Stimulated activated CD4-positive, alpha-beta T cell treated with anti-CD3 and anti-CD28 coated beads, TNF-alpha, amount 100 ng/mL, for 48 hours (primary cell): ENCODE measurements at places on chromosomes 7 and 10.

DNA sequence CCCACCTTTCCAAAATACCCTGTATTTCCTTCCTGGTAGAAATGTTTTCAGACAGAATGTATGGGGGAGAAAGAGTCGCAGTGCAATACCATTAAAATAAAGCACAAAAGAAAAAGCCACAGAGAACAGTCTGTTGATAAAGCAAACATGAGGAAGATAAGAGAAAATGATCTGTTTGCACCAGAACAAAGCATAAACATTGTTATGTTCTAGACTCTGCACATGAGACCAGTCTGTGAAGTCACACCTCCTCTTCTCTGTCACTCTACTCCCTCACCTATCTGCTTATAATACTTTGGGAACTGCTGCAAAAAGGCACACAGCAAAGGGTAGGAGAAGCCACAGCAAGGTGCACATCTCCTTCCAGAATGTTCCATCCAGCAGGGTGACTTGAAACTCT lies 67.2 kb upstream of the LRGUK start:
- DNase-seq, result no peak

DNA sequence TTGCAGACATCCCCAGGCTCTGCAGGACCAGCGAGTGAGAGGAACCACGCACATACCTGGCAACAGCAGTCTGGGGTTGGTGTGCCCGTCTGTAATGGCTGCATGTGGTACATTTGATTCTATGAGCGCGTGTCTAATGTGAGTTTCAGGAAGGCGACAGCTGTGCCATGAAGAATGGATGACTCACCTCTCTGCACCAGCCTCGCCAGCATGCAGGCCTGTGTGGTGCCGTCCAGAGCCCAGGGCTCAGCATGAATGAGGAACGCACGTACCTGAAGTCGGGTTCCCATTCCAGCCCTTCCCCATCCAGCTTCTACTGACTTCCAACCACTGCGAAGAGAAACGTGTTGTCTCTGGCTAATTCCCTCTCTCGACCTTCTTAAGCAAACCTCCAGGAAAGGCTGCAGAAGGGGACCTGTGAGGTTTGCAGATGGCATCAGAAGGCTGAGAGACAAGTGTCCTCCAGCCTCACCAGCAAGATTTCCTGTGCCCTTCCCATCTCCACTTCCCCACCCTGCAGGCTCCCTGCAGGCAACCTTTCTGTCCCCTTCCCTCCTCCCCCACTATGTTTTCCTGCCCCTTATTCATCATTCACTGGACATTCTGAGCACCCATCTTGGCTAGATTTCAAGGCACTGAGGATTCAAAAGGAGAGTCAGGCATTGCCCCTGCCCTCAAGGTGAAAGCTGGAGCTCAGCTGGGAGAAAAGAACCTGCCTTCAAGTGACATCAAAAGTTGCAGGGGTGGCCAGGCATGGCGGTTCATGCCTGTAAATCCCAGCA lies 54.3 kb downstream of the ASB13 start:
- DNase-seq, result no peak

DNA sequence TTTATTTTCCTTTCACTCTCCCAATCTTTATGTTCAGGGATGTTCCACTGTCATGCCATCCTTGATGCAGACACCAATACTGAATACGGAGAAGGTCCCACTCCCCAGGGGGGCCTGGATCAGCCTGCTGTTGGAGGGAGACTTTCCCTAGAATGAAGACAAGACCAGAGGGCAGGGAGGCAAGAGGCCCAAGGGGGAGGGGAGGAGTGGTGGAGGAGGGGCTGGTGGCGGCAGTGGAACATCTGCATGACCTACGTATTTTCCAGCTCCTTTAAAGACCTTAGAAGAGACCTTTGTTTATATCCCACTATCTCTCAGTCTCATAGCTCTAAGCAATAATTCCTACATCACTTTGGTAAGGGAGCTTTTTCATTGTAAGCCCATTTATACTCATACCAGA lies 183.0 kb downstream of the HECW1 start:
- no peak for DNase-seq

DNA sequence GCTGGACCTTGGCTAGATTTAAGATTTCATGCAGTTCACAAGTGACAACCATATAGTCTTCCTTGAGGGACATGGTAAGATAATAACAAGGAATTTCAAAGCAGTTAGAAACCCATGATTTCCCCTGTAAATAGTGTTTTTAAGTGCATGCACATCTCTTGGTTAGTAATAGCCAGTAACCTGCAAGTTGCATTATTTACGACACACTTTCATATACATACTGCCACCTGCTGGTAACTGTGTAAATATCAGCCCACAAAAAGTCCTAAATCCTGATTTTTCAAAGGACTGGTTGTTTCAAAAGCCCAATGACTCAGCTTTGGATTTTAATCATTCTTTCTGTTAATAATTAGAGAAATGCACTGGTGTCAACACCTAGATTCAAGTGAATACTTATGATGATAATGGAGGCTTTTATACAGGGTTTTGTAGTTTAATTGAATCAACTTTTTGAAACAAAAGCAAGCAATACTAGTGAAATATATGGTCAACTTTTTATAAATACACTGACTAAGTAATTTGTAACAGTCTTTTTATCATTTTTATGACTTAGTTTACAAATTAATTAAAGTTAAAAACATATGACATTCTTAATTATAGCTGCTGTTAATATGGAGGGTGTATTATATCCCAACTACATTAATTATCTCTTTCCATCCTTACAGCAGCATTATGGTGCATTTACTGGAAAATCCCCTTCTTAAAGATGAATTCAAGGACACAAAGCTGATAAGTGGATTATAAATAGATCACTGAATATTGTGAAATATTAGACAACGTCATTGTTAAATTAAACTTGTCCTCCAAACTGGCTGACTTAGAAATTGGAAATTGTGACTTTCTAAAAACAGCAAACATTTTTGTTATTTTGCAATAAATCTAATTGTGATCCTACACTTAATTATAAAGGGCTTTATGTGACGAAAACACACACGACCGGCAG lies 367.7 kb upstream of the SEMA3D start:
- DNase-seq, result peak; percentile 0

DNA sequence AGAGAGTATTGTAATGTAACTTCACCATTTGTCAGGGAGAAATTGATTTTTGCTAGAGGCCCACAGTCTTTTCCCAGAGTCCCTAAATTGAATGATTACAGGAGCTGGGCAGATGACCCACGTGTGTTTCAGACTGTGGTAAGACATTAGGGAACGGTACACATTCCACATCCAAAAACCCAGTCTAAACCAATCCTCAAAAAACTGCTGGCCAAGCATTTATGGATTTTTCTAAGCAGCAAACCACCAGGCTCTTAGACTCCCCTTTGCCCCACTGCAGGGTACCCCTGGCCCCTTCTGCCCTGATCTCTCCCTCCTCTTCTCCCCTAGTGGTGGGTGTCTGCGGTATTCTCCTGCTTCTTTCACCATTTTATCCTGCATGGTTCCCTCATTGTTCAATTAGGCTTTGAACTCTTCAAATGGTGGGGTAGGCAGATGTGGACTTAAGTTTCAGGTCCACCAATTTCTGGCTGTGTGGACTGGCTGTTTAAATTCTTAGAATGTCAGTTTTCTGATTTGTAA lies 135.5 kb upstream of the SORCS3 start:
- DNase-seq, result no peak

DNA sequence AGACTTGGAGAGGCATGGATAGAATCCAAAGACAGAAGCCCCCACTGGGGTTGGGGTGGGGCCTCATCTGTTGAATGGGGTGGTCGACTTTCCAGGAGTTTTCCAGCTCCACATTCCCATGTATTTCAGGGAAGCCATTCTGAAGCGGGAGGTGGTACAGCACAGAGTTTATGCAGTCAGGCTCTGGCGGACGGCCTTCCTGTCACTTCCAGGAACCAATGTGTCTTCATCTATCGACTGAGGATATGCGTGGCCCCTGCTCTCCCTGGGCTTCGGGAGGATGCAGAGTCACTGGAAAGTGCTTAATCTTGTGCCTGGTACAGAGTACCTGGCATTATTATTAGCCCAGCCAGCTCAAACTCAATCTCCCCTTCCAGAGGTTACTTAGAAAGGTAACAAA lies 26.3 kb downstream of the DOCK1 start:
- DNase-seq, result no peak

DNA sequence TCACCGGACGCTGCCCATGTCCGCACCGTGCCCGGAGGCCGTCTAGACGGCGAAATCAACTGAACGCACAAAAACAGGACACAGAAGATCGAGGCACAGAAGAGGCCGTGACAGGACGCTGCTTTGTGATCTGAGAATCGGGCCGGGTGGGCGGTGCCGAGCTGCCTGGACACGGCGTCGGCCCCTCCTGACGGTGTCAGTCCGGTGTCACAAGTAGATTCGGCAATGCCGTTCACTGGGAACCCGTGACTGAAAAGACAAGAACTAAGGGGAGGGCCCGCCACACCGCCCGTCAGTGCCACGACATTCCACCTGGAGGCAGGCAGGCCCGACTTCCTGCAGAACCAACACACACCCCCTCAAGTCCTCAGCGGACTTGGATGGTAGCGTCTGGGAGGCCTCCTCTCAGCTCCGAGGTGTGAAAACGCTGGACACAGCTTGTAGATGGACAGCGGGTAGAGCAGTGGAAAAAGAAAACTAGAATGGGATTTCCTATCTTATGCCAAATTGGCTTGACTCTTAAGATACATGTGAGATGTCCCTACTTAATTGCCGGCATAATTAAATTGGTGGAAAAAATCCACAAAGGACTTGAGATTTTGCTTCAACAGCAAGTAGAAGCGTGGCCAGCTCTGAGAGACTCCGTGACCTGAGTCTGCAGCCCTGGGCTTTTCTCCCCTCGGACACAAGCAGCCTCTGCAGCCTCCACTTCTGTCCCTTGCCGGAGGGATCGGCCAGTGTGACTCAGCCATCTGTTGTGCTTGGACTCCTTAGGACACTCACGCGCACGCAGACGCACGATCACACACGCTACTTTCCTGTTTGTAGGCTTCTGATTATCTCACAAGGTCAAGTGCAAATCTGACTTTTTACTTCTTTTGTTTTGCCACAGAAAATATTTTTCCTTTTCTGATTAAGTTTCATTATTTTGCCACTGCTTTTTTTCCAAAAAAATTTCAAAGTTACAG lies 269.0 kb downstream of the DIP2C start:
- no peak for DNase-seq

DNA sequence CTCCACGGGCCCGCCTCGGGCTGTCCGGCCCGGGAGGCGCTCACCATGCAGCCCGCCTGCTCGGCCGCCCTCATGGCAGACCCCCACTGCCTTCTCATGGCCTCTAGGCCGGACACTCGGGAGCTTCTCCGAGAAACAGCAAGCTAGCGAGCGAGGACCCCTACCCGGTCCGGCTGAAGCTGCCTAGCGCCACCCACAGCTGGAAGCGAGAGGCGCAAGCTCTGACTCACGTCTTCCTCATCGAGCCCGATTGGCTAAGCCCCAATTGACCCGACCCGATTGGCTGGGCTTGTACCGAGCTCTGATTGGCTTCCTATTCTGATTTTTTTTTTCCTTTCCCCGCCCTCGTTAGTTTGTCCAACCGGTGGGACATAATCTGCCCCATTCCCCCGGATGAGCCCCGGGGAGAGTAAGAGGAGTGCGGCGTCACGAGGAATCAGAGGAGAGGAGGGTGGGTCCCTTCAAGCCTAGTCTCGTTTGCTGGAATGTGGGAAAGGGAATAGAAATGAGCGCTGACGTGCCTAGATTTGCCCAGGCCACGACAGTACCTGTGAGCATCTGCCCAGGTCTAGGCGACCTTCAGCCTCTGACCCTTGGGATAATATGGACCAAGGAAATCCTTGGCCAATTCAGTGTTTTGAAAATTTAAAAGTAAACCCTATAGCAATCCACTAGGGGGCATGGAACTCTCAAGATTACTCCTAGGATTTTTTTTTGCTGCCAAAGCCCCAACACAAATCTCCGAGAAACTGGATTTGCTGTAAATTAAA lies at the start of gene TYSND1:
TSS of gene TYSND1 (minus strand) at position 212 of the 770 bp plus-strand sequence. CDS start at position 98, 114 bp downstream.
- peak; percentile 87 for DNase-seq

DNA sequence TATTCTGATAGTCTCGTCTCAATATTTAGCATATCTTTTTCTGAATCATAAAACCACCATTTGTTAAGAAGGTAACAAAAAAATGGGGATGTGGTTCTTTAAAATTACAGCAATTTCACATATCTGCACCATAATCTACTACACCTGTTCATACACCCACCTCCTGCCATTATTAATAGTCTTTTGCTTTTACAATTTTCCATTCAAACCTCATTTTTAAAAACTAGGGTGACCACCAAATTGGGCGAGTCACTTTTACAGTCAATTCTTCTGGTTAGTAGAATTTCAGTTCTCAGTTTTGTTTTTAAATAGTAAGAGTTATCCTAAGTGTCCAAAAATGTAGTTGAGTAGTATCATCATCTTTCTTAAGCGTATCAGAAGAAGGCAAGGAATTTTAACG lies 48.4 kb upstream of the GSAP start:
- no peak for DNase-seq

DNA sequence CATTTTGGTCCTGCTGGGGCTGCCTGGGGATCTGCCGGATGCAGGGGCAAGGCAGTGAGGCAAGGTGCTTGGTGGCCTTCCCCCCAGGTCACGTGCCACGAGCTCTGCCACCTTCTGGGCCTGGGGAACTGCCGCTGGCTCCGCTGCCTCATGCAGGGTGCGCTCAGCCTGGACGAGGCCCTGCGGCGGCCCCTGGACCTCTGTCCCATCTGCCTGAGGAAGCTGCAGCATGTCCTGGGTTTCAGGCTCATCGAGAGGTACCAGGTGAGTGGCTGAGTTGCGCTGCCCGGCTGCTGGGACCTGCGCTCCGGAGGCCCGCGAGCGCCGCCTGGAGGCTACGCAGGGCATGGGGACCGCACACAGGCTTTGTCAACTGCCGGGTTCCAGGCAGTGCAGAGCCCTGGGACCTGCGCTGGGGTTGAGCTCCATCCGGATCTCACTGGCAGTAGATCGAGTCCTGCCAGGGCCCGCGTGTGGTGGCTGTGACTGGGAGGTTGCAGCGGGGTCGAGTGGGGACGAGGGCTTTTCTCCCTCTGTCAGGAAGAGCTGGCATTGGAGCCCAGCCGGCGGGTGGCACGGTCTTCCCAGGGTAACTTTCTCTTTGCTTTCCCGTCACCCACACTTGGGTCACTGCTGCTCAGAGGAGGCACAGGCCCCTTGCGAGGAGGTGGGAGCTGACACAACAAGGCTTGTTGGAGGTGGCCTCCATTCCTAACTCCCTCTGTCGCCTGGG lies 21.7 kb downstream of the AMZ1 start:
- DNase-seq, result peak; percentile 80

GRCh38 chr10:129857242-129857960 lies 106.7 kb downstream of the EBF3 start:
- no peak for DNase-seq

GRCh38 chr7:87267239-87267900 lies 47.8 kb upstream of the TMEM243 start:
- DNase-seq, result no peak

GRCh38 chr7:106895246-106895864 lies 30.3 kb downstream of the PIK3CG start:
- no peak for DNase-seq

- DNase-seq, result no peak
Observed at GRCh38 chr7:71626206-71626605, 494.3 kb downstream of the GALNT17 start.

DNA sequence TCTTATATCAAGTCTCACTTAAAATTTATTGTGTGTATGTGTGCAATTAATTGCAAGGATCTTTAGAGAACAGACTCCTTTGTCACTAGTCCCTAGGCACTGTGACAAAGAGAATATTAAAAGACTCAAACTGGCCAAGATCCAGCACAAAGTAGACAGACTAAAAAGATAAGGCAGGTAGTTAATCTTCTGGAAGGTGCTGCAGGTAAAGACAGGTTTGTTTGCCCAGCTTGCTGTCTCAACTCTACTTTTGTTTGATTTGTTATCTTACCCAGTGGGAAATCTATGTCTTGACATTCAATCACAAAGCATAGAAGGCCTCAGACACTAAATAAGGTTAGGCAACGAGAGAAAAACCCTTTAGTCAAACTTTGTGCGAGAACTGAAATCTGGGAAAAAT lies 807.9 kb upstream of the LRRN3 start:
- no peak for DNase-seq

- no peak for DNase-seq
Observed at GRCh38 chr10:88288320-88289059, 294.6 kb downstream of the RNLS start.
